ENCODE measurements at places on chromosomes 11 and 22.

GRCh38 chr22:24696551-24697001, 77.9 kb downstream of the PIWIL3 start:
- DNase-seq: no peak

GRCh38 chr11:339963-340362, 19.3 kb upstream of the IFITM3 start:
- DNase-seq: no peak

DNA sequence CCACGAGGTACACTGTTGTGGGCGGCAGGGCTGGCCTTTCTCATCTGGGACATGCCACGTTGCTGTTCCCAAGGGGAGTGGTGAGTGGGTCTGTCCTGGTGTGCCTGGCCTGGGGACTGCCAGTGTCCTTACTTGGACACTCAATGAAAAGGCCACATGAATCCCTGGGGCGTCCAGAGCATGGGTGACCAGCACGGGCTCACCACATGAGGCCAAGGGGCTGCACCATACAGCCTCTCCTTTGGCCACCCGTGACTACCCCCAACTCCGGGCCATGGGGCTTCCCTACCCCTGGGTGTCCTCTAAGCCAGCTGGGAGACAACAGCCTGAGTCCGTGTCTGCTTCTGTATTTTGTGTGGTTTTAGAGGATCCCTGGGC, 20.2 kb upstream of the TXNRD2 start:
- no peak for DNase-seq

DNA sequence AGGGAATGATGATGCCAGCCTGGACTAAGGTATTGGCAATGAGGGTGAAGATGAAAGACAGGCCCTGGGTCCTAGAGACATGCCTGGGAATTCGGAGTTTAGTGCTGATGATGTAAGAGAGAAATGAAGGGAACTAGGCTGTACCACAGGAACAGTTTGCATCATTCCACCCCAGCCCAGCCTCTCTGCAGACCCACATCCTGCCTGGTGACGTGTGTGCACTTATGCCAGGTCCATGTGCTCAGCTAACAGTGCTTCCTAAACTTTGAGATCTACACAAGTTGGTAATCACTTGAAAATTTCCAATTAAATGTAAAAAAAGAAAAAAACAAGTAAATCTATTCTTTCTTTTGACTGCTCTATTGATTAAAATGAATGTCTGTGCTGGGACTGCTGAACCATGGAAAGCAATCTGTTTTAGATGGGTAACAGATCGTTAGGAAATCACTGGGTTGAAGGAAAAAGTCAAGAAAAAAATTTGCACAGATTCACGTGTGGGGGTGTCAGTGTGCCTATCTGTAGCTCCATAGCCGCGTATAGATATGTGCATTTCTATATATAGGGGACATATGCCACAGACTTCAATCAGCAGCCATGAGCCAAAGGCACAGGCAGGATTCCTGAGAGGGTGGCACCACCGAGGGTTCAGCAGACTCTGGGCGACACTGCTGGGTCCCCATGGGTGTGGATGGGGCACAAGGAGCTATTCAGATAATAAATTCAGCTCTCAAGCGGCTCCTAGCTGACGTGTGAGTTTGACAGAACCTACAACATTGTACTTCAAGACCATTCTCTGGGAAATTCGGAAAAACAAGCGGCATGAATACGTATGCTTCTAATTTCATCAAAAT, 131.1 kb upstream of the OPCML start:
- DNase-seq: no peak

DNA sequence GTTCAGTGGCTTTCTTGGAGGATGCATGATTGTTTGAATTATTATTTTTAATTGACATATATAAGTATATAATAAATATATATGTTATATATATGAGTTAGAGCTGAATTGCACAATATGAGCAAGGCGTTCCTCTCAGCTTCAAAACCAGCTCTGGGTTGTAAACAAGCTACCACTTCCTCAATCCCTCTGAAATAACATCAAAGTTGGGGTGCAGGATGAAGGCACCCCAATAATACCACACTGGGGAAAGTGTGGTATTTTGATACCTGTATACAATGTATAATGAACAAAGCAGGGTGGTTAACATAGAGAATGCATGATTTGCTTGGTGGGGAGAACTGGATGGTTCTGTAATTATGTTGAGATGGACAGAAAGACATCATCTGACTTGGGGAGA, 1.7 kb upstream of the SORL1 start:
- DNase-seq: no peak

- DNase-seq: no peak
Observed at GRCh38 chr11:70522593-70523311, 124.4 kb downstream of the CTTN start.

DNA sequence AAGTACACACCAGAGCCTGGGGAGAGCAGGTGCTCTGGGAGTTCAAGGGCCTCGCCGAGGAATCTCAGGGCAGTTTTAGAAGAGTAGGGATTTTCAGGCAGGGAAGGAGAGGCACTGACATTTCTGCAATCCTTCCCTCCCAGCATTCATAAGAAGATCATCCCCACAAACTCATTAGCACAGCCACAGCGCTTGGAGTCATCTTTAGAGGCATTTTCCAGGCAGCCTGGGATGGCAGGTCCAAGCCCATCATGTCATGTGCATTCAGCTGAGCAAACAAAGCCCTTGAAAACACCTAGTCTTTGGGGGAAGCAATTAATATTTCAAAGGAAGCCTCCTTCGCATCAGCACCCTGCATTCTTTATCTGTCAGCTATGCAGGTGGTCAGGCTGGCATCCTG, 43.8 kb downstream of the MAP6 start:
- DNase-seq: no peak

GRCh38 chr22:45224988-45225731, 15.5 kb downstream of the KIAA0930 start:
- peak; percentile 93 for DNase-seq

GRCh38 chr11:47241841-47242301, 6.7 kb downstream of the ACP2 start:
- no peak for DNase-seq

GRCh38 chr11:96265220-96265737, 77.7 kb downstream of the MAML2 start:
- no peak for DNase-seq

- DNase-seq: no peak
Observed at GRCh38 chr11:87255589-87255988, 217.9 kb downstream of the TMEM135 start.

DNA sequence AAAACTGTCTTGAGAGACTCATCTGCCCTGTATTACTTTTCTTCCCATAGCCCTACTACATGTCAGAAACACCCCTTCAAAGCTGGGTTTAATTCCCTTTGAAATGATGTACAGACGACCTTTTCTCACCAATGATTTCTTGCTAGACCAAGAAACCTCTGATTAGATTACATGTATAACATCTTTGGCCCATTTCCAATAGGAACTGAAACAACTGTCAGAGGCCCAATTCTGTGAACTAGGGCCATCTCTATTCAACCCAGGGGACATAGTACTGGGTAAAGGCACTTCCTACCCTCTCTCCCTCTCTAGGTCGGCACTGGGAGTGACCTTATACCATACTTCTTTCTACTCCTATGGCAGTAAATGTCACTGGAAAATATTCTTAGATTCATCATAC, 19.4 kb downstream of the NPAT start:
- DNase-seq: no peak

DNA sequence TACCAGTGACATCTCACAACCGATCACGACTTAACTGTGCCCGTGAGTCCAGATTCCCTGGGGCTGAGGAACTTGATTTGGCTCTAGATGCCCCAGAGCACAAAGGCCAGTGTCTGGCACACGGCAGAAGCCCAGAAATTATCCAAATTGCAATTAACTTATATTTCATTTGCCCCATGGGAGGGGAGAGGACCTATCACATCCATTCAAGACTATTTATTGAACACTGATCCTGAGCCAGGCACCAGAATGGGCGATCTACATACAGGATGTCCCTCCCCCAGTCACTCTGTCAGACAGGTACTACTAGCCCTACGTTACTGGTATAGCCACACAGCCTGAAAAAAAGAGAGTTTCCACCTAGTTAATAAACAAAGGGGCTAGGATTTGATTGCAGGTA, 5.1 kb downstream of the DNAL4 start:
- DNase-seq: no peak
